ENCODE measurements at places on chromosomes 6 and 20.

- peak; percentile 20 for DNase-seq
These were observed at the start of gene ADGRG6 for GRCh38 chr6:142301651-142302391. ADGRG6 (plus strand) TSS chr6:142302007; CDS start chr6:142302330, 323 bp downstream.

DNA sequence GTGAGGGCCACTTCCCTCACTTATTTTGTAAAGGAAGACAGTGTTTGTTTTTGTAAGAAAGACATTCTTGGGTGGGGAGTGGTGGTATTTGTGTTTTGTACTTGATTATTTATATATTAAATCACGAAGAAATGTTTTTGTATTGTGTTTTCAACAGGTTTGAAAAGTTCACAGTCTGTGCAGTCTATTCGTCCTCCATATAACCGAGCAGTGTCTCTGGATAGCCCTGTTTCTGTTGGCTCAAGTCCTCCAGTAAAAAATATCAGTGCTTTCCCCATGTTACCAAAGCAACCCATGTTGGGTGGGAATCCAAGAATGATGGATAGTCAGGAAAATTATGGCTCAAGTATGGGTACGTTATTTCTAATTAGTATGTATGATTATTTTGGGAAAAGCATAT, 137.2 kb downstream of the NCOA3 start:
- no peak for DNase-seq

GRCh38 chr6:34516391-34517324, 39.5 kb downstream of the SPDEF start:
- no peak for DNase-seq

GRCh38 chr6:166411271-166411670, 28.5 kb upstream of the MPC1 start:
- DNase-seq, result no peak

DNA sequence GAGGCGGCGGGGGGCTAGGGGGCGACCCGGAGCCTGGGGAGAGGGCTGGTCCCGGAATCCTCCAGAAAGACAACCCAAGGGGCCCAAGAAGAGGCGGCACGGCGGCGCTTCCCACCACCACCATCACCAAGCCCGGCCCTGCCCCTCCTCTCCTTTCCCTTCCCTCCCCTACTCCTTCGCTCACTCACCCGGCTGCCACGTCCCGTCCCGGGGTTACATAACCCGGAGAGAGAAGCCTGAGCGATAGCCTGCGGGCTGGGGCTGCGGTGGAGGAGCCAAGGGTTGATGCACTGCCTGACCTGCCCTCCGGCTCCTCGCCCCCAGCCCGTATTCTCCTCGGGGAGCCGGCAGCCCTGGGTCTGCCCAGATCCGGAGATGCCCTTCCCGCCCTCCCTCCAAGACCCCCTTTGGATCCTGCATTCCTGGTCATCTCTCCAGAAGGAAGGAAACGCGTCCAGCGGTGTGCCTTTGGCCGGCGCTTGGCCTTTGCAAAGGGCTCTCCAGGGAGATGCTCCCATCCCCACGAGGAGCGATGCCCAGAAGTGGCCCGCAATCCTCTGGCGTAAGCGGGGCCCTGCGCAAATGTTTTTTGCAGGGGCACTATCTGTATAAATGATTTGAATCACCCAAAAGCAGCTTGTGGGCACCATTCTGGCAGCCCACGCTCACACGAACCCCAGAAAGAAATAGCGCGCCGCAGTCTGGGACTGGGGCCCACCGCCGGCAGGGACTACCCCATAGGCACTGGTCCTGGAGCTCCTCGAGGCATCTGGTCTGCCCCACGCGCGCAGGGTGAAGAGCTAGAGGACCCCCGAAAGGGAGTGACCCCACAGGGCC, 4.6 kb upstream of the CPXM1 start:
- DNase-seq, result no peak

- no peak for DNase-seq
These were observed 29.0 kb upstream of the BCLAF1 start for GRCh38 chr6:136318676-136319075.

DNA sequence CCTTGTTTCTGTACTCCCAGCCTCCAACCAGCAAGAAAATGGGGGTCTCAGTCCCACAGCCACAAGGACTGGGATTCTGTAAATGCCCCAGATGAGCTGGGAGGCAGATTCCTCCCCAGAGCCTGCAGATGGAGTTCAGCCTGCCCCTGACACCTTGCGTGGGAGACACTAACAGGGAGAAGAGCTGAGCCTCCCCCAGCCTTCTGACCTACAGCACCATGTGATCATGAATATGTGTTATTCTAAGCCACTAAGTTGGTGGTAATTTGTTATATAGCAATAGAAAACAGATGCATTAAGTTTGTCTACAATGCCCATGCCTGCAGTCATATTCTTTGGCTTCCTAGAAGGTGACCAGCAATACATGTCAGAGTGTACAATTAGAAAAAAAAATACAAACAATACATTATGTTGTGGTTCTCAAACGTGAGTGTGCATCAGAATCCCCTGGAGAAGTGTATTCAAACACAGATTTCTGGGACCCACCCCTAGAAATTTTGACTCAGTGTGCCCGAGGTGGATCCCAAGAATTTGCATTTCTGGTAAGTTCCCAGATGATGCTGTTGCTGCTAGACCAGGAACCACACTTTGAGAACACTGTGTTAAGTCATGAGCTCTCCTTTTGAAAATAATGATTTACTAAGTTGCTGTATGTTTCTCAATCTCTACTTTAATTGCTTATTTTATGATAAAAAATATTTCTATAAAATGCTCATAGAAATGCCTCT, 39.9 kb downstream of the SLC22A3 start:
- DNase-seq, result no peak

Data from GM12892 (cell line).